ENCODE measurements at places on chromosomes 6 and 20. TPM values are rescaled to one million over a fixed set of nuclear protein-coding genes. Genes with fewer than 3 reads are reported as not detected.
A peak's percentile ranks its signal among the peaks of the same experiment; 100 is the strongest.

DNA sequence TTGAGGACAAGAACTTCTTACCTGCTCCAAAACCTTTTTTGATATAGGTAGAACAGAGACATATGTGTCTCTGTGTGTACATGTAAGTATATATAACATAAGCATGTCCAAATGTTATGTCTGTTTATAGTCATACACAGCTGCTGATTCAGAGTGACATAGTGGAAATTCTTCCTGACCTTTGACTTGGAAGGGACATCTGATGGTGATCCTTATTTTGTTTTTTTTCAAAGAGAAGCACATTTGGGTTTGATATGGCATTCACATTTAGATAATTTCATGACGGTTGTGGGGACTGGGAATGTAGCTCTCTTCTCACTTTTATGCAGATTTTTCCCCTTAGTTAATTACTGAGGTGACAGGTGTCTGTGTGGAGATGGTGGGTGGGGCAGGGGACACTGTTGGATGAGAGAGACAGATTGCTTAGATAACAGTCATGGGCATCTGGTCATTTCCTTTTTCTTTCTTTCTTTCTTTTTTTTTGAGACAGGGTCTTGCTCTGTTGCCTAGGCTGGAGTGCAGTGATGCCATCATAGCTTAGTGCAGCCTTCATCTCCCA lies 39.0 kb downstream of the FARS2 start:
- H3K36me3 ChIP-seq, result no peaks in the 10 kb centered on the region
- peaks cover 2% of the 10 kb centered on the region for H3K4me1 ChIP-seq
- no peak overlapping the region for H3K27ac ChIP-seq
- DNase-seq, result no peak
- peaks cover 69% of the 10 kb centered on the region for H3K27me3 ChIP-seq
- no peak overlapping the region for H3K4me3 ChIP-seq

- H3K4me3 ChIP-seq, result no peak overlapping the region
- H3K27me3 ChIP-seq, result no peaks in the 10 kb centered on the region
- peak overlapping the region; percentile 91 for H3K27ac ChIP-seq
- H3K36me3 ChIP-seq, result peaks cover 28% of the 10 kb centered on the region
- peaks cover 21% of the 10 kb centered on the region for H3K4me1 ChIP-seq
- no peak for DNase-seq
These were observed 36.5 kb downstream of the KCTD20 start for GRCh38 chr6:36479256-36479655.

DNA sequence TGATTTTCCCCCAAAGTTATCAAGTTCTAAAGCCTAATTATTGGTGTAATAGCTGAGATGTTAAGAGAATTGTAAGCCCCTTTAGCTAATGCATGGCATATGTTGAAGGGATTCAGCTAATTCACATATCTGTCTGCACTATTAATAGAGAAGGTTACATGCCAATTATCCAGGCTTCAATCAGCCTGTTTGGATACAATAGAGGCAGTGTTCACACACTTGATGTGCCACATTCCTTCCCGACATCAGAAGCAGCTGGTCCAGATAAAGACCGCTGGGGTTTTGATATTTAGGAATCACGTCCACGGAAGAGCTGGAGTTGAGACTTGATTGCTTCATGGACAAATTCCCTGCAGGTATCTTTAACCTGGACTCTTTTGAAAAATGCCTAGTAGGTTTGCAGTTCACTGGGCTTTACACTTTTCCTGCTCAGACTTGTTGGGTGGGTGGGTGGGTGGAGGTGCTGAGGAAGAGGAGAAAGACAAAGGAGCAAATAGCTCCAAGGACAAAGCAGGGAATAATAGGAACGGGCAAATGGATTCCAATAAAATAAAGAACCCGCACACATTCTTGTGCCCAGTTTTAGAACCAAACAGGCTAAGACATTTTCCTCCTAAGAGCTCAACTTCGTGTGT lies 142.6 kb upstream of the ZNF217 start:
- no peaks in the 10 kb centered on the region for H3K27me3 ChIP-seq
- DNase-seq, result no peak
- no peaks in the 10 kb centered on the region for H3K36me3 ChIP-seq
- peak overlapping the region; percentile 72 for H3K4me3 ChIP-seq
- H3K27ac ChIP-seq, result peak overlapping the region; percentile 99

GRCh38 chr6:36720251-36721141 lies 22.9 kb downstream of the RAB44 start:
- H3K4me1 ChIP-seq, result no peaks in the 10 kb centered on the region
- no peak overlapping the region for H3K4me3 ChIP-seq
- DNase-seq, result no peak
- H3K27ac ChIP-seq, result no peak overlapping the region
- H3K36me3 ChIP-seq, result no peaks in the 10 kb centered on the region
- H3K27me3 ChIP-seq, result peaks cover 7% of the 10 kb centered on the region

- no peak for DNase-seq
- no peaks in the 10 kb centered on the region for H3K36me3 ChIP-seq
- H3K27ac ChIP-seq, result no peak overlapping the region
- no peaks in the 10 kb centered on the region for H3K27me3 ChIP-seq
- H3K4me3 ChIP-seq, result no peak overlapping the region
These were observed 33.9 kb upstream of the STXBP5 start for GRCh38 chr6:147170269-147170668.

DNA sequence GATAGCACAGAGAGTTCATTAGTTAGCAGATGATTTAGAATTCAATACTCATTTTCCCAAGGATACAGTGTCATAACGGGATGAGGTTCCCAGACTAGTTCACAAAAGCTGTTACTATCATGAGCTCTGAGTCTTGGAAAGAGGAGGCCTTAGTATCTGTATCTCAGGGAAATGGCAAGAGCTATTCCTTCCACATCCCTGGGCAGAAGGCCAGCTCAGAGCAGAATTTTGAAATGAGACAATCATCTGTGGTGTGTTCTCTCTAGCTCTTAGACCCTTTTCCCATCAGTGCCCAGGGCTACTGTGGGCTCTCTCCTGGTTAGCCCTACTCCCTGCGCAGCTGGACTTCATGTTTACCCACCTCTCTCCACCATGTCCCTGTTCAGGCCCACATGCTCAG lies 64.5 kb downstream of the JAG1 start:
- H3K4me3 ChIP-seq, result no peak overlapping the region
- H3K27ac ChIP-seq, result no peak overlapping the region

GRCh38 chr6:150144294-150144868 lies 1.5 kb downstream of the PPP1R14C start:
- H3K4me3 ChIP-seq, result peak overlapping the region; percentile 67
- peaks cover 81% of the 10 kb centered on the region for H3K27me3 ChIP-seq
- H3K4me1 ChIP-seq, result peaks cover 7% of the 10 kb centered on the region
- no peak overlapping the region for H3K27ac ChIP-seq
- H3K36me3 ChIP-seq, result no peaks in the 10 kb centered on the region
- no peak for DNase-seq

DNA sequence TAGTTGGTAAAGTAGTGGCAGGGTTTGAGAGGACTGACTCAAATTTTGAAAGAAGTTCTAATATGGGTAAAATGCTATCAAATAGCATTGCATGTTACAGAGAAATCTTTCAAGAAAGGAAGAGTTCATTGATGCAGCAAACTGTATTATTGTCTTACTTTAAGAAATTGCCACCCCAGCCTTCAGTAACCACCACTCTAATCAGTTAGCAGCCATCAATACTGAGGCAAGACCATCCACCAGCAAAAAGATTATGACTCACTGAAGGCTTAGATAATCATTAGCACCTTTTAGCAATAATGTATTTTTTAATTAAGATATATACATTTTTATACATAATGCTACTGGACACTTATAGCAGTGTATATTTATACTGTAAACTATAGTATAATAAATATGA lies 138.9 kb downstream of the CDK19 start:
- H3K4me1 ChIP-seq, result peaks cover 4% of the 10 kb centered on the region
- no peak overlapping the region for H3K4me3 ChIP-seq
- no peak overlapping the region for H3K27ac ChIP-seq
- no peaks in the 10 kb centered on the region for H3K27me3 ChIP-seq

- H3K36me3 ChIP-seq, result peaks cover 10% of the 10 kb centered on the region
- peak overlapping the region; percentile 85 for H3K4me3 ChIP-seq
- DNase-seq, result no peak
- H3K4me1 ChIP-seq, result peaks cover 11% of the 10 kb centered on the region
- H3K27ac ChIP-seq, result peak overlapping the region; percentile 50
These were observed 2.1 kb downstream of the C20orf144 start for GRCh38 chr20:33664085-33664761.

- H3K27ac ChIP-seq, result no peak overlapping the region
- H3K27me3 ChIP-seq, result no peaks in the 10 kb centered on the region
- DNase-seq, result no peak
- no peak overlapping the region for H3K4me3 ChIP-seq
These were observed 18.4 kb downstream of the SERPINB1 start for GRCh38 chr6:2823104-2823850.

- peak overlapping the region; percentile 97 for H3K27ac ChIP-seq
- no peaks in the 10 kb centered on the region for H3K27me3 ChIP-seq
- H3K4me3 ChIP-seq, result peak overlapping the region; percentile 98
- DNase-seq, result no peak
- H3K36me3 ChIP-seq, result peaks cover 2% of the 10 kb centered on the region
- H3K4me1 ChIP-seq, result peaks cover 24% of the 10 kb centered on the region
These were observed 534 bp upstream of the AKIRIN2 start for GRCh38 chr6:87702589-87702945.

GRCh38 chr6:142925575-142926110 lies 19.3 kb downstream of the HIVEP2 start:
- DNase-seq, result no peak
- H3K27me3 ChIP-seq, result peaks cover 12% of the 10 kb centered on the region
- peaks cover 11% of the 10 kb centered on the region for H3K4me1 ChIP-seq
- H3K27ac ChIP-seq, result no peak overlapping the region
- no peaks in the 10 kb centered on the region for H3K36me3 ChIP-seq
- H3K4me3 ChIP-seq, result peak overlapping the region; percentile 2

DNA sequence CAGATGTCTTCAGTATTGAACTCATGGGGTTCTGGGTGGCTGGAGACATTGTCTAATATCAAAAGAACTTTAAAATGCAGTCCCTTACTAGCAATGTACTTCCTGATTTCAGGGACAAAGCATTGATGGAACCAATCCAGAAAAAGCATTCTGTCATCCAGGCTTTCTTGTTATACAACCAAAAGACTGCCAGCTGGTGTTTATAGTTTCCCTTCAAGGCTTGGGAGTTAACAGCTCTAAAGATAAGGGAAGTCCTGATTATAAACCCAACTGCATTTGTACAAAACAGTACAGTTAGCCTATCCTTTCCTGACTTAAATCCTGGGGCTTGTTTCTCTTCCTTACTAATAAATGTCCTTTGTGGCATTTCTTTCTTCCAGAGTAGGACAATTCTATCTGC lies 160.0 kb downstream of the COL21A1 start:
- no peak overlapping the region for H3K27ac ChIP-seq
- no peaks in the 10 kb centered on the region for H3K27me3 ChIP-seq
- H3K4me1 ChIP-seq, result peaks cover 3% of the 10 kb centered on the region
- DNase-seq, result no peak
- no peak overlapping the region for H3K4me3 ChIP-seq

DNA sequence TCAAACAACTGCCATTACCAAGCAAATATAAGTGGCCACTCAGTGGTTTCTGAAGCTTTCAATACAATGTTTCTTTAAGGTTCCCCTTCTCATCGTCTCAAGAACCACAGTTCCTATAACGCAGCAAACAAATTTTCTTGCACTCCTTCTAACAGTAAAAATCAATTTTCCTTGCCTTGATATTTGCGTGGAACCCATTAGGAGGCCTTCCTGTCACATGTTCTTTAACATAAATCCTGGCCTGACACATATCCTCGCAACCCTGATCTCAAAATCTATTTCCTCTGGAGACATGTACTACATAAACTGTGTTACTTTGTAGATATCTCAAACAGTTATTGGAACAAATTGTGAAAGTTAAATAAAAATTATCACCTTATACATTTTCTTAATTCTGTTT lies 65.9 kb upstream of the MANEA start:
- peaks cover 4% of the 10 kb centered on the region for H3K4me1 ChIP-seq
- no peaks in the 10 kb centered on the region for H3K36me3 ChIP-seq
- H3K4me3 ChIP-seq, result no peak overlapping the region
- no peak for DNase-seq

- H3K27ac ChIP-seq, result no peak overlapping the region
- H3K4me3 ChIP-seq, result no peak overlapping the region
- peaks cover 6% of the 10 kb centered on the region for H3K27me3 ChIP-seq
- peaks cover 1% of the 10 kb centered on the region for H3K4me1 ChIP-seq
- no peaks in the 10 kb centered on the region for H3K36me3 ChIP-seq
These were observed 28.4 kb downstream of the SYNDIG1 start for GRCh38 chr20:24497851-24498250.

DNA sequence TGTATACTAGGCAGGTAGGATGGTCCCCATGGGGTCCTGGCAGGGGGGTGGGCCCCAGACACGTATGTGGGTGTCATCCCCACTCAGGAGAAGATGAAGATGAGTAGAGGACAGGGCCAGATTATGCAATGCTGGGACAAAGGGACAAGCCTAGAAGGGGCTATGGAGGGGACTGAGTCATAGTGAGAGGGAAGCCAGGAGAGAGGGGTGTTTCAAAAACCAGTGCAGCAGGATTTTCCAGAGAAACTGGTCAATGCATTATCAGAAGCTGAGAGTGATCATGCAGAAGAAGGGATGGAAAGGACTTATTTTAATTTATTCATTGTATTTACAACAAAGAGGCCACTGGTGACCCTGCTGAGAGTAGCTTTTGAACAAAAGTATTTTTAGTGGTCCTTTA lies 74.0 kb downstream of the PPP1R3G start:
- H3K36me3 ChIP-seq, result no peaks in the 10 kb centered on the region
- H3K4me1 ChIP-seq, result no peaks in the 10 kb centered on the region
- no peaks in the 10 kb centered on the region for H3K27me3 ChIP-seq
- H3K27ac ChIP-seq, result no peak overlapping the region
- no peak for DNase-seq

GRCh38 chr6:87671555-87672029 lies 30.4 kb downstream of the AKIRIN2 start:
- no peak overlapping the region for H3K27ac ChIP-seq
- no peak for DNase-seq
- no peak overlapping the region for H3K4me3 ChIP-seq
- no peaks in the 10 kb centered on the region for H3K27me3 ChIP-seq

DNA sequence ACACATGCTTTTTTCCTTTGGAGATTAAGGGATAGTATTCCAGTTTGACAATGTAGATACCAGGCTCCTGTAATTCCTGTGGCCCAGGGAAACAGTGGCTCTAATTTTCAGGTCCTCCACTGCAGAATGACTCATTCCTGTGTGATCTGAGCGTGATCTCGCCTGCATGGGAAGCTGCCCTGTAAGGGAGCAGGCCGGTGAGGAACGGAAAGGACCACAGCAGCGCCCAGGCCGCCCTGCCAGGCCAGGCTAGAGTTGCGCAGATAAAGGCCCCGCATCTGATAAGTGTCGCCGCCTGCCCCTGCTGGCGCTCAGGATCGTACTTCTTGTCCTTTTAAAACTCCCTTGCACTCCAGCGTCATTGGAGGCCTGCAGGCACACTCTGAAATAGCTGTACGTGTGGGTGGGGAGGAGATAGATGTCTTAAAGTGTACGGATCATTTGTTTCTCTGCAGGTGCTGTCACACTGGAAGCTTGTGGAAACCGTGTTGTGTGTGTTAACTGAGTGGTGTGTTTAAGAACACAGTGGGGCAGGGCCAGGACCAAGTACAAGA lies 60.7 kb downstream of the SYNJ2 start:
- H3K27ac ChIP-seq, result peak overlapping the region; percentile 89
- H3K4me1 ChIP-seq, result peaks cover 34% of the 10 kb centered on the region
- H3K27me3 ChIP-seq, result no peaks in the 10 kb centered on the region

The BNIP5 gene
- 0.10 TPM for total RNA-seq

The RSPO3 gene
- 0.36 TPM for total RNA-seq

The FAM83B gene
- total RNA-seq, result 17.4 TPM

The ABCC10 gene
- 68.5 TPM for total RNA-seq

The TREM2 gene
- total RNA-seq, result not detected

The OR10C1 gene
- total RNA-seq, result not detected

The CLVS2 gene
- total RNA-seq, result 0.69 TPM

The TMC2 gene
- not detected for total RNA-seq
